CD4-positive, alpha-beta T cell treated with Interleukin-2 at 100 ng/mL for 4 hours (primary cell): ENCODE measurements at places on chromosomes 7 and 10.

DNA sequence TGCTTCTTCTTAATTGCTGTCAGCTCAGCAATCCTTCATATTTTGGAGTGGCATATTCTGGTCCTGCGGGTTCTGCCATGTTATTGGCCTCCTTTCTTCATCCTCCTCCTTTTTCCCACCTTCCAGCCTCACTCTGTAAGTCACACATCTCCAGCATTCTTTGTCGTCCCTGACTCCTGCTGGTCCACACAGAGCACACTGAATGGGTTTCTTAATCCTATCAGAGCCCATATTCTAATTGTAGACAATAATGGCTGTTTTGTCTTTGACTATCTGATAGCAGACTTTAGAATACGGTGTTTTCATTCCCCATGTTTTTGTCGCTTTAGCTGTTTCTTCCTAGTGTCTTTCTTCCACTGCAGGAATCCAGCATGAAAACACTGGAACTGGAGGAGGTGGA lies 389.6 kb downstream of the REEP3 start:
- no peak for DNase-seq

DNA sequence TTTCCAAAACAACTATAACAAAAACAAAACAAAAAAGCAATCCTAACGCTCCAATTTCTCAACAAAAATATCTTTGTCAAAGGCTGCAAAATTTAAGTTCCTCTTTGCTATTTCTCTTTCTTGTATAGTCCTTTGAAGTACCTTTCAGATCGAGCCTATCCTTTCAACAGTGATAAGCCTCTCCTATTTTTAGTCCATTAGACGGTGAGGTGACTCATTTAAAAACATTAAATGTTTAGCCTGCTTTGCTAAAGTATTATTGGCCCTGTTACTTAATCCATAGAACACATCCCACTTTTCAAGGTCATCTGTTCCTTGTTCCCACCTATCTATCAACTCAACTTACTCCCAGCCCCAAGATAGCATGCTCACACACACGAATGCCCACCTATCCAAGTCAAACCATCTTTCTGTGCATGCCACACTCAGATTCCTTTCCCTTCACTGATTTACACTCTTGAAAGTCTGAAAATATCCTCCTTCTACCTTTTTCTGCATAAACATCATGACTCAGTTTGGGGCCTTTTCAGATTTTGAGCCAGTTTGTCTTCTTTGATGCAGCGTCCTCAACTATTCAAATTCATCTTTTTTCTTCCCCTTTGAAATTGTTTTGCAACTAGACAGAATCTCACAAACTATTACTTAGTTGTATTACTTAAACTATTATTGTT lies 224.9 kb upstream of the TMEM229A start:
- no peak for DNase-seq

GRCh38 chr7:116363637-116364432 lies 135.7 kb upstream of the CAV2 start:
- DNase-seq: no peak

DNA sequence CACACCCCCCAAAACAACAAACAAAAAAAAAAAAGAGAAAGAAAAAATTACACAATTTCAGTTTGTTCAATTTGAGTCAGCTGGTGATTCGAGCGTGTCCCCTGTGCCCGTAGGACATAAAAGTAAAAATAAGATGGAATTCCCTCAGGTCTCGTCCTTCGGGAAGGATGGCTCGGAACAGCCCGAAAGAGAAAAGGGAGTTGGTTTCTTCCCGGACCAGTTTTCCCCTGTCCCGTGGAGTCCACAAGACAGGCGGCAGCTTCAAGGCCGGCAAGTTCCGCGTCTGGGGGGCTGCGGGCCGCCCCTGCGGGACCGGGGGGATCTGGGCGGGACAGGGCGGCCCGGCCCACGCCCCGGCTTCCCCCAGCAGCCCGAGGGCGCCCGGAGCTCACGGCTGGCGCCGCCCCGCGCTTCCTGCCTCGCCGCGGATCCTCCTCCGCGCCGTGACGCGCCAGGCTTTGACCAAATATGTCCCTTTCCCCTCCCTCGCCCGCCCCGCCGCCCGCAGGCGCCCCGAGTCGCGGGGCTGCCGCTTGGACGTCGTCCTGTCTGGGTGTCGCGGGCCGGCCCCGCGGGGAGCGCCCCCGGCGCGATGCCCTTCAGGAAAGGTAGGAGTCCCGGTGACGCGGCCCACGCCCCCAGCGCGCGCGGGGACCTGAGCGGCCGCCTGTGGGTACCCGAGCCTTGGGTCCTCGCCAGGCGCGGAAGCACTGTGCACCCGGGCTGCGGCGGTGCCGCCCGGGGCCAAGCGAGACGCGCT lies 55.8 kb downstream of the RBM17 start:
- peak; percentile 84 for DNase-seq

GRCh38 chr7:42972699-42973500 lies 40.7 kb downstream of the MRPL32 start:
- DNase-seq: no peak

- no peak for DNase-seq
These were observed 9.0 kb upstream of the HSPB1 start for GRCh38 chr7:76293407-76293901.

DNA sequence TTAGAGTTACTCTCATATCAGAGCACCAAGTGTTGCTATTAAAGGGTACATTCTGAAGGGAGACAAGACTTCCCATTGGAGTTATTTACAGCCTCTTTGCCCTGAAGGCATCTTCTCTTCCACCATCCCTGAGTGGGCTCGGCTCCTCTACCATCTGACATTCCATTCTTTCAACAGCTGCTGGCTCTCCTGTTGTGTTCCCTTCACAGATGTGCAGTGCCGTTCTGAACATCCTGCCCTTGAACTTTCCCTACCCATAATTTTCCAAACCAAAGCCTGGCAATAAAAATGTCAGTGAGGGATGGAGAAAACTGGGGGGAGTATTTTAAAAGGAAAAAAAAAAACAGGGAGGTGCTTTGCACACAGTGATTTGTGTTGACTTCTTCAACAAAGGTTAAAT lies 392.9 kb downstream of the KCNMA1 start:
- no peak for DNase-seq

DNA sequence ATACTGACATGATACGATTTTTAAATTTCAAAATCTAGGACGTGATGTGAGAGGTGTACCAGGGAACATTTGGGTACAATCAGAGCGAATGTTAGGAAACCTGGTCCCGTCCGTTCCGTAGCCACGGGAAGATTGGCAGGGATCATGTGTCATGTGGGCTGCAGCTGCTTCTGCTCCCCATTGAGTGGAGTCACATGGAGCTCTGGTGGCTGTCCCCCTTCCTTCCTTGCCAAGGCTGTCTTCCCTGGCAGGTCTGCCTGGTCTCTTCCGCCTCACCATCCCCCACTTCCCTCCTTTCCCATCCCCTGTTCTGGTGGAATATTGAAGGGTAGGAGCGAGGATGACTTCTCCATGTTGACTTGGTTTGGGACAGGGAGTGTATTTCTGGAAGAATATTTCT lies 33.8 kb upstream of the FAM180A start:
- no peak for DNase-seq

DNA sequence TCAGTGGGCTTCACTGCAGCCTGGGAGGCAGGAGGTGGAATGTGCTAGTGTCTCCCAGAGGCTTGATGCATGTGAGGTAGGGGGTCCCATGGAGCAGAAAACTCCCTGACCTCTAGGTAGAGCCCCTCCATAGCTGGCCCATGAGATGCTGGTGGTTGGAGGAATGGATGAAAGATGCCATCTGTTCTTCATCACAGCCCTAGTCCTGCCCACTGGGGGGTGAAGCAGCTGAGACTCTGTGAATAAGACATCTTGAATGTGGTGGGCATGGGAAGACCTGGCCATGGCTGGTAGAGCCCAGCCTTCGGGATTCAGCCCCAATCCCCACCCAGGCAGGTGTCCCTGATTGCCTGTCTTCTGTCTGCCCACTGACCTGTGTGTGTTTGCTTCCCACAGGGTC lies 92.5 kb downstream of the COL13A1 start:
- no peak for DNase-seq

DNA sequence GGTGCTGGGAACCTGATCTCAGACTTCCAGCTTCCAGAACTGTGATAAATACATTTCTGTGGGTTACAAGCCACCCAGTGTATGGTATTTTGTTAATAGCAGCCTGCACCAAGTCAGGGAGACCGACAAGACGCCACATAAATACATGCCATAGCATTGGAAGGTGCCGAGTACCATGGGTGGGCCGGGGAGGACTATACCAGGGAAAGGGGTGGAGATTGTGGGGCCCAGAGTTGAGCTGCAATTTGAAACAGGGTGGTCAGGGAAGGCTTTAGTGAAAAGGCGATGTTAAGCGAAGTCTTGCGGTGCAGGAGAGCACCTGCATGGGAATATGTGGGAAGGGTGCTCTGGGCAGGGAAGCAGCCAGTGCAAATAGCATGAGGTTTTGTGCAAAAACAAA lies 88.9 kb upstream of the LRRC4 start:
- no peak for DNase-seq

DNA sequence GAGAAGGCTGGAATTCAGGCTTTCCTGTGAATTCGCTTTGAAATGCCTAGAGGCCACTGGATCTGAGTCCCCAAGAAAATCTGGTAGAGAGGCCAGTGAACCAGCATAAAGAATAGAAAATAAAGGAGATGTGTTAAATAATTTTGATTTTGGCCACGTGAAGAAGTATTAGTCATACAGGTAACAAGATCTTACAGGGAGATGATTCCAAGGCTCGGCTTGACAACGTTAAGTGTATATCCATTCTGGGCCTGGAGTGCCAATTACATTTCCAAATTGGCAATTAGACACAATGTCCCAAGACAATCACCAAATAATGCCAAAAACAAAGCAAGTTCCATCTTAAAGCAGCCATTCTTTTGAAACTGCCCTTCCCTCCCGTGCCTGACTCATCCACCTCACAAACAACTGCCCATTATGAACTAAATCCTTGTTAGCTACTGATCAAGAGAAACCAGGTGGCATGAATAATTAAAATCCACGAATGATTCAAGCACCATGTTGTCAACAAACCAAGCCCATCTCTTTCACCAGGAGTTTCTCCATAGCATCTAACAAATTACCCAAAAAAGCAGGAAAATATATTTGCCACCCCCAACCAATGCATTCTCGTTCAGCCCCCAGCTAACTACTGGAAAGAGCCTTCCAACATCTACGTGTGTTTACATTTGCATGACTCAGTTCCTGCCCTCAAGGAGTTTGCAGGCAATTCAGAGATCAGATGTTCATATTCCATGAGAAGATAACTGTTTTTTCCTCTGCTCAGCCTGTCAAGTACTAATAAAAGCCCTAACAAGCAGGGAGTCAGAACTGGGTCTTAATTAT lies 8.5 kb downstream of the KCNMA1 start:
- no peak for DNase-seq

DNA sequence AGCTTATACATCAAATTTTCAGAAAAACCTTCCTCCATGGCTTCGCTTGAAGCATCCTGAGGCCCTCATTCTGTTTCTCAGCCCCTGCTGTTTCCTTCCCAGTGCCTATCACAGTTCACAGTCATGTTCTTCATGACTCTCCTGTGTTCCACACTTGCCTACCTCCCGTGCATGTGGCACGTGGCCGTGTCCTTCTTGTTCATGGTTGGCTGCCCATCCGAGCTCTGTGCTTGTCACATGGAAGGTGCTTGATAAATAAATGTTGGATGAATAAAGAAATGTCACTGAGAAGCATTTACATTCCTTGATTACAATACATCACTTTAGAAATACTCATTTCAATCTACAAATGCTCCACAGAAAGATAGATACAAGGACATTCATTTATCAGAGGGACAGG lies 23.7 kb upstream of the EGFR start:
- no peak for DNase-seq

- no peak for DNase-seq
These were observed 61.5 kb upstream of the GDF10 start for GRCh38 chr10:47238331-47239095.

DNA sequence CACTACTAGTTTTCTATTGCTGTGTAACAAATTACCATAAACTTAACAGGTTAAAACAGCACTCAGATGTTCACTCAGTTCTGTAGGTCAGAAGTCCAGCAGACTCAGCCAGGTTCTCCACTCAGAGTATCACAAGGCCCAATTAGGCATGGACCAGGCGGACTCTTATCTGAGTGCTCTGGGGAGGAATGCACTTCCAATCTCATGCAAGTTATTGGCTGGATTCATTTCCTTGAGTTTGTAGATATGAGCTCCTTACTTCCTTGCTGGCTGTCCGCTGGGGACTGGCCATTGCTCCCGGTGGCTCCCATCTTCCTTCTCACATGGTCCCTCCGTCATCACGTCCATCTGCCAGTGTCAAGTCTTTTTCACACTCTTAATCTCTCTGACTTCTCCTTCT lies 137.0 kb upstream of the PRR15 start:
- DNase-seq: no peak

DNA sequence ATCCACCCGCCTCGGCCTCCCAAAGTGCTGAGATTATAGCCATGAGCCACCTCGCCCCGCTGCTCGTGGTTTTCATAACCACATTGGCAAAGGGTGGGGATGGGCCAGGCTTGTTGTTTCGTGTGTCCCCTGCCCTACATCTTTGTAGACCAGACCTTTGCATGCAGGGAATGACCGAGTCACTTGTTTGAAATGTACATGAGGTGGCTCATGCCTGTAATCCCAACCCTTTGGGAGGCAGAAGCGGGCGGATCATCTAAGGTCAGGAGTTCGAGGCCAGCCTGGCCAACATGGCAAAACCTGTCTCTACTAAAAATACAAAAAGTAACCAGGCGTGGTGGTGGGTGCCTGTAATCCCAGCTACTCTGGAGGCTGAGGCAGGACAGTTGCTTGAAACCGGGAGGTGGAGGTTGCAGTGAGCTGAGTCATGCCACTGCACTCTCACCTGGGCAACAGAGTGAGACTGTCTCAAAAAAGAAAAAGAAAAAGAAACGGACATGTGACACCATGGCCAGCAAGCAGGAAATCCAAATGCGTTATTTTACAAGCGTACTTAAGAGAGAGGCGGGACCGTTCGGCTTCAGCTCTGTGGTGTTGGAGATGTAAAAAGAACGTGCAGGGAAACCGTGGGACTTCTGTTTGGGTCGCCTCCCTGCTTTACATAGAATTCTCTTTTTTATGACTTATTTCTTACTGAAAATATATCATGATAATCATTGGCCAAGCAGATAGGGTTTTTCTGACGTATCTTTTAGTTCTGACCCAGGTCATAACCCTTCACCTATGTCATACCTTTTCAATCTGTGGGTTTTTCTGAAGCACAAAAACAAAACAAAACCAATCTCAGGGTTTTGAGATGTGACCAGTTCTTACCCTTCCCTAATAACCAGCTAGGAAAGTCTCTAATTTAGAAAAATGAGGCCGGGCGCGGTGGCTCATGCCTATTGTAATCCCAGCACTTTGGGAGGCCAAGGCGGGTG lies 45.1 kb downstream of the WIPI2 start:
- DNase-seq: no peak

GRCh38 chr10:113775686-113776294 lies 24.3 kb downstream of the PLEKHS1 start:
- DNase-seq: no peak

- DNase-seq: no peak
These were observed 58.3 kb downstream of the INPP5A start for GRCh38 chr10:132595854-132596253.
